NCI-H1436 (cell line): ENCODE measurements at places on chromosomes 4 and X.

- DNase-seq = no peak
Measured at GRCh38 chr4:108035691-108036090, 46.0 kb downstream of the HADH start.

GRCh38 chr4:25420931-25421330, 43.9 kb downstream of the ANAPC4 start:
- DNase-seq = no peak

GRCh38 chrX:72313707-72314641, 8.3 kb upstream of the CITED1 start:
- no peak for DNase-seq

- no peak for DNase-seq
Measured at GRCh38 chr4:36761607-36762006, 480.2 kb downstream of the DTHD1 start.

DNA sequence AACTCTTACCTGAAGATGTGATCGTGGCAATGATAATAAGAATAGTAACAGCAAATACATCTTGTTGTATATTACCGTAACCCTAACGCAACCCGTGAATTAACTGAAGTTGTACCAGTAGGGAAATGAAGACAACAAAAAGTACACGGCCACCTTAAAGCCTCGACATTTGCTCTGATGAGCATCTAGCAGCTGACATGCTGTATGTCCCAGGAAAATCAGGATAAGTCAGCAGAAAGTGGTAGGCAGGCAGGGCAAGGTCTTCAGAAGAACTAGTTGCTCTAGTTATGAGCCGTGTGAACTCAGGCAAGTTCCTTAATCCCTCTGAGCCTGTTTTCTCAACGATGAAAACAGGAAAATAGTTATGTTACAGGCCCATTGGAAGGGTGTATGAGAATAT, 7.7 kb upstream of the ASB5 start:
- no peak for DNase-seq

DNA sequence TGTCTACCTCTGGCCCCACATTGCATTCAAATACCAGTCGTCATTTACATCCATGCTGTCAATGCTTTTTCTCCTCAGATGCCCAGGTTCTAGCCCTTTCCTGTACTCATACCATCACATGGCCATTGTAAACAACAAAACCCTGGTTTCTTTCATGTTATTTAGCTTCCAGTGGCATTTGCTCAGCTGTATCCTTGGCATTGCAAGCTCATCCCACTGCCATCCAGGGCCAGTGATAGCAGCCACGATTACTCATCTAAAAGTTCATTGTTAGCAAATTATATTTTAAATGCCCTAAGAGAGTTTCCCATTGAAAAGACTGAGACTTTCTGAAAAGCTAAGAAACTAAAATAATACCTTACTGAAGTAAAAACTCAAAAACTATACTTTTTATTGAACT, 34.0 kb downstream of the VEGFC start:
- no peak for DNase-seq

DNA sequence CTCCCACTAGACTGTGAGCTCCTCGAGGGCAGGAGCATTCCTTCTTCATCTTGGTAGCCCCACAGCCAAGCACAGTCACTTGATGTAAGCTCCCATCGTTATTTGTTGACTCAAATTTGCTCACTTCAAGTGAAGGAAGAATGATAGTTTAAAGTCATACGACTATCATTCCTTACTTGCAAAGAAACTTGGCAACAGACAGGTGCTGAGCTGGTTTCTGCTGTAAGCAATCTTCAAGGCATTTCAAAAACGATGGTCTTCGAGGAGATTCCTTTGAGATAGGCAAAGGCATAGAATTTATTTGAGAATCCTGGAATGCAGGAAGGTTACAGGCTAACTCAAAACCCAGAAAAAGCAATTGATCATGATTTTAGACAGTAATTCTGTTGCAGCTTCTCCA, 64.8 kb downstream of the QDPR start:
- DNase-seq = no peak

- DNase-seq = no peak
Measured at GRCh38 chrX:10447564-10448214, 172.7 kb downstream of the MID1 start.

DNA sequence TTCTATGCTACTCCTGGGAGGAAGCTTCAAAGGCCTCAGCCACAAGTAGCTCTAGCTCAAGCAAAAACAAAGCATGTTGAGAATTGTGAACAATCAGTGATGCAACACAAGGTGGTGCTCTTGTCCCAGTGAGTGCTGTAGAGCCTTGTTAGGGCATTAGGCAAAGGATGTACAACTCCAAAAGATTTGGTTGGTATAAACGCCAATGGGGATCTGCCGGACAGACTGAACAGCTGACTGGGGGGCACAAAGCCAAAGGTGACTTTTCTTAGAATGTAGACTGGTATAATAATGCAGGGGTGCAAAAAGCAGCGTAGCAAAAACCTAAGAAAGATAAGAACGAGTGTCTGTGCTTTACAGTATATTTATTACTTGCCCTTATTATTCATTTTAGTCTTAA, 62.6 kb upstream of the ALB start:
- DNase-seq = peak; percentile 73

DNA sequence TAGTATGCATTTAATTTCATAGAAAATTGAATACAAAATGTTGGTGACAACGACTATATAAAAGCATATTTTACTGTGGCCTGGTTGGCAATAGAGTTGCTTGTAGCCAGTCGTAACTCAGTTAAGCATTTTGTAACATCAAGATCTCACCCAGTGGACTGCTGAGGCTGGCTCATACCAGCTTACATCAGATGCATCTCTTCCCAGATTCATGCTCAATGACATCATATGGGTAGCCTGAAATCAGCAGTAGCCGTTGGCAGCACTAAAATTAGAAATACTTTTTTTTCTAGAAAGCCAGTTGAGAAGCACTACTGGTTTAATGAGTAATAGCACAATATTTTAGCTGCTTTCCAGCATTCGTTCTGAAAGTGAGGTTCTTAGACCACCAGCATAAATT, 341.2 kb downstream of the TECRL start:
- no peak for DNase-seq

DNA sequence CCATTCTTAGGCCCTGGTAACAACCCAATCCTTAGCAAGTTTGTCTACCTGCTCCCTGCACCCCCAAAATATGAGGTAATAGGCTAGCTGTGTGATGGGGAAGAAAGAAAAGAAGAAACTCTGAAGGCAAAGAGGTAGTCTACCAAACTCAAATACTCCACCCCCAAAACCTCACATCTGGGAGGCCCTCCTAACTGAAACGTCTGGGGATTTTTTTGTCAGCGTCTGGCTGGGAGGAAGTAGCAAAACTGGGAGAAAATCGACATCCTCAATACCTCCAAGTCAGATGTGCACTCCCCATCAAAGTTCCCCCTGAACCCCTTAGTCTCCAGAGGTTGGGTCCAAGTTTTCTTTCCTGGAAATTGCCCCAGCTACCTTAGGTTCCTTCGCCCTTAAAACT, 1.0 kb downstream of the LAMP2 start:
- DNase-seq = no peak

GRCh38 chr4:7564242-7564641, 129.5 kb upstream of the PSAPL1 start:
- DNase-seq = no peak
